ENCODE measurements at places on chromosomes 2 and 18.
A peak's percentile ranks its signal among the peaks of the same experiment; 100 is the strongest.

- no peak for DNase-seq
- H3K27ac ChIP-seq: no peak overlapping the region
- no peaks in the 10 kb centered on the region for H3K36me3 ChIP-seq
- no peaks in the 10 kb centered on the region for H3K4me1 ChIP-seq
- no peak overlapping the region for H3K4me3 ChIP-seq
These were observed 554.7 kb downstream of the NUP35 start for GRCh38 chr2:183678908-183679307.

- H3K36me3 ChIP-seq: no peaks in the 10 kb centered on the region
- peak; percentile 72 for DNase-seq
- no peaks in the 10 kb centered on the region for H3K27me3 ChIP-seq
- peaks cover 8% of the 10 kb centered on the region for H3K4me1 ChIP-seq
These were observed 23.7 kb upstream of the ROCK2 start for GRCh38 chr2:11368059-11368572.

- peaks cover 17% of the 10 kb centered on the region for H3K4me1 ChIP-seq
- no peaks in the 10 kb centered on the region for H3K27me3 ChIP-seq
- H3K4me3 ChIP-seq: no peak overlapping the region
- H3K27ac ChIP-seq: no peak overlapping the region
These were observed 264.3 kb downstream of the KLHL29 start for GRCh38 chr2:23649303-23649702.

- H3K4me1 ChIP-seq: peaks cover 13% of the 10 kb centered on the region
- H3K27ac ChIP-seq: no peak overlapping the region
- peaks cover 9% of the 10 kb centered on the region for H3K27me3 ChIP-seq
- DNase-seq: no peak
These were observed 1452.2 kb upstream of the ACVR2A start for GRCh38 chr2:146392631-146393030.

DNA sequence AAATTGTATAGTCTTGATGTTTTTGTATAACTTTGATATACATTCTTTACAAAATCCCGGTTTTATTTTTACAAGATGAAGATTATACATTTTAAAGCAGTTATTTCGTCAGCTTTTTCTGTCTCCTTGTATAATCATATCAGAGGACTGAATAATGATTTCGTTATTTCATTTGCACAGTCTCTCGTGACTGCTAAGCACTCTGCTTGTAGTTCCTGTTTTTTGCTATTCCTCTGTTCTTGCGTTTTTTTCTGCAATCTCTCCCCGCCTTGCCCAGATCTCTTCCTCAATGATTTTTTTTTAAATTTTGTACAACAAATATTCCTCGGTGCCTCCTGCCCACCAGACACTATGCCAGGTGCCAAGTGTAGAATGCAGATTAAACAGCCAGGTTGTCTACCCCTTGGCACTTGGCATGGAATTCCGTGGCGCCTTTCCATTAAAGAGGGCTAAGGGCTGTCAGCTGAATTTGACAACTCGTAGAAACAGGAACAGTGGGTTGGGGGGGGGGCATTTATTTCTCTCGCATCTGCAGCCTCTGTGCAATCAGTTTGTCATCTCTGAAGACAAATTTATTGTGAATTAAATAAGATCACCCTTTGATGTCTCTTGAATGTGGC is 69.6 kb downstream of the KLHL29 start:
- no peak overlapping the region for H3K4me3 ChIP-seq
- no peaks in the 10 kb centered on the region for H3K27me3 ChIP-seq
- peaks cover 8% of the 10 kb centered on the region for H3K4me1 ChIP-seq
- no peaks in the 10 kb centered on the region for H3K36me3 ChIP-seq

DNA sequence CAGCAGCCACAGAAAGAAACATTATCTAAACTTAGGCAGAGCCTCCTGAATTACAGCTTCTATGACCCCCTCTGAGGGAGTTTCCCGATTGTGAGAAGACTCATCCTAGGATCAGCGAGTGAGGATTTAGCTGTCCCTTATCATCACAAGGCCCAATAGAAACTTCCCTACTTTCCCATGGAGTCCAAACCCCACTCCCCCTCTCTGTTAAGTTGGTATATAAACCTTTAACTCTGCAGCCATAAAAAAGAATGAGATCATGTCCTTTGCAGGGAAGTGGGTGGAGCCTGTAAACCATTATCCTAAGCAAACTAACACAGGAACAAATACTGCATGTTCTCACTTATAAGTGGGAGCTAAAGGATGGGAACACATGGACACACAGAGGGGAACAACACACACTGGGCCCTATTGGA is 78.8 kb downstream of the MYL12B start:
- H3K27me3 ChIP-seq: no peaks in the 10 kb centered on the region
- H3K36me3 ChIP-seq: no peaks in the 10 kb centered on the region
- no peak overlapping the region for H3K4me3 ChIP-seq
- no peak overlapping the region for H3K27ac ChIP-seq

DNA sequence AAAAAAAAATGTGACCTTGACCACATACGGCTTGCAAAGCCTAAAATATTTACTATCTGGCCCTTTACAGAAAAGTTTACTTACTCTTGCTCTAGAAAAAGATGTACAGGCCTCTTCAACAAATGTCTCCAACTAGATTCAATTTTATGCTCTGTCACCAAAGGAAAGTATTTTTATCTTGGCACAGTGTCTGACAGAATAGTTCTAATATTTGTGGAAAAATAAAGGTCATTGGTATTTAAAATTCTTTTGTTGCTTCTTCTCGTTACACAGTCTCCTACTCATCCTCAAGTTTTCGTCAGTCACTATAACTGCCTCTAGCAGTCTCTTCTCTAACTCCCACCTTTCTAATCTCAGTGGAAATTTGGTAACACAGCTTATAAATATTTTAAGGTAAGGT is 1.4 kb downstream of the RBKS start:
- peak; percentile 78 for DNase-seq
- H3K27ac ChIP-seq: peak overlapping the region; percentile 99
- no peaks in the 10 kb centered on the region for H3K36me3 ChIP-seq
- H3K4me3 ChIP-seq: peak overlapping the region; percentile 89
- H3K4me1 ChIP-seq: peaks cover 41% of the 10 kb centered on the region

- DNase-seq: no peak
- no peaks in the 10 kb centered on the region for H3K27me3 ChIP-seq
- no peak overlapping the region for H3K27ac ChIP-seq
- H3K36me3 ChIP-seq: no peaks in the 10 kb centered on the region
- no peak overlapping the region for H3K4me3 ChIP-seq
These were observed 9.7 kb downstream of the HRH4 start for GRCh38 chr18:24470022-24470618.

DNA sequence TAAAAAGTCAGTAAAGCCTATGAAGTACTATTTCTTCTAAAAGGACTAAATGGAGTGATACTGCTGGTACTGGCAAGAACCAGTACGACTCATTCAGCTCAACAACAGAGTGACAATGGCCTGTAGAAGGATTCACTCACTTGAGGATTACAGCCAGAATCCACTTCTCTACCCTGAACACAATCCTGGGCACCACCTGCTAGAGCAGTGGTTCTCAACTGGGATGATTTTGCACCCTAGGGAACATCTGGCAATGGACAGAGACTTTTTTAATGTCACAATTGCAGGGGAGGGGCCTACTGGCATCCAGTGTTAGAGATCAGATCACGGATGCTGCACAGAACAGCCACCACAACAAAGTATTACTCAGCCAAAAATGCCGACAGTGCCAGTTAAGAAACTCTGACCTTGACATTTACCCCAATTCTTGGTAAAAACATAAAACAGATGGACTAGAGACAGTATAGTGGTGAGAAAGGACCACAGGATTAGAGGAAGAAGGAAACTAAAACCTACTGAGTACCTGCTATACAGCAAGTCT is 5.0 kb downstream of the SPIRE1 start:
- H3K27ac ChIP-seq: peak overlapping the region; percentile 6
- H3K27me3 ChIP-seq: no peaks in the 10 kb centered on the region
- peaks cover 22% of the 10 kb centered on the region for H3K4me1 ChIP-seq
- H3K4me3 ChIP-seq: no peak overlapping the region

DNA sequence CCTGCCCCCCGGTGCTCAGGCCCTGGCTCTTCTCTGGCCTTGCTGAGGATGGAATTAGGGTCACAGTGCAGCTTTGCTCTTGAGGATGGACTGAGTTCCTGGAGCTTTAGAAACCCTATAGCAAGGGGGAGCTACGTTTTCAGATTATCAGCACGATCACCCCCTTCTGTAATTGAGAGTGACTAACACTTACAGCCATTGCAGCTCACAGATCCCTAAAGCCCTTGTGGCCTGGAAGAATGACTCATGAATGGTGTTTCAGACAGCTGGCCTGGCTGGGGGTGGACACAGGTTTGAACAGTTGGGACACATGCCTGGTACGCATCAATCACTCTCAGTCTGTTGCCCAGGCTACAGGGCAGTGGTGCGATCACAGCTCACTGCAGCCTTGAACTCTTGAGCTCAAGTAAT is 79.7 kb upstream of the IGFBP5 start:
- peak; percentile 93 for DNase-seq
- H3K4me1 ChIP-seq: peaks cover 22% of the 10 kb centered on the region
- H3K27ac ChIP-seq: peak overlapping the region; percentile 96
- peak overlapping the region; percentile 61 for H3K4me3 ChIP-seq
- no peaks in the 10 kb centered on the region for H3K27me3 ChIP-seq

DNA sequence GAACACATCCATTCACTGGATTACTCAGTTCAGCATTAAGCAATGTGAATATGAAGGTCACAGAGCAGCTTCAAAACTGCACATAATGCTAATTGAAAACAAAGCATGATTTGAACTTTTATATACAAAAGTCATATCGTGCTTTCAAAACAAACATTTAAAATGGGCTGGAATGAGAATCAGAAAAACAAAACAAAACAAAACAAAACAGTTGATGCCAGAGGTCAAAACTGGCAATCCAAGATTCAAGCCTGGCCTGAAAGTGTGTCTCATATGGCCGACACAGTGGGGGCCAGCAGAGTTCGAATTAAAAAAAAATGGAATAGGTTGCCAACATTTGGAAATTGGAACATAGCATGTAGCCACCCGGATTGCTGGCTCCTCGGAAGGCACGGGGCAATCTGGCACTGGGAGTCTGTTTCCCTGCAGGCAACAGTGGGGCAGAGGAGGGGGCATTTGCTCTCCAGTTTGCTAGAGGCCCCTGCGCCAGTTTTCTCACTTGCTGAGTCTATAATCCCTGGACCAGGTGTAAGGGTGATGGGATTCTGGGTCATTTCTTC is 294.4 kb downstream of the ZNF521 start:
- H3K4me3 ChIP-seq: no peak overlapping the region
- H3K4me1 ChIP-seq: no peaks in the 10 kb centered on the region
- no peak overlapping the region for H3K27ac ChIP-seq
- H3K27me3 ChIP-seq: no peaks in the 10 kb centered on the region
- no peak for DNase-seq

GRCh38 chr18:42187611-42188380 is 232.8 kb downstream of the PIK3C3 start:
- no peak overlapping the region for H3K27ac ChIP-seq
- peaks cover 14% of the 10 kb centered on the region for H3K4me1 ChIP-seq
- H3K4me3 ChIP-seq: no peak overlapping the region
- no peak for DNase-seq
- no peaks in the 10 kb centered on the region for H3K36me3 ChIP-seq

DNA sequence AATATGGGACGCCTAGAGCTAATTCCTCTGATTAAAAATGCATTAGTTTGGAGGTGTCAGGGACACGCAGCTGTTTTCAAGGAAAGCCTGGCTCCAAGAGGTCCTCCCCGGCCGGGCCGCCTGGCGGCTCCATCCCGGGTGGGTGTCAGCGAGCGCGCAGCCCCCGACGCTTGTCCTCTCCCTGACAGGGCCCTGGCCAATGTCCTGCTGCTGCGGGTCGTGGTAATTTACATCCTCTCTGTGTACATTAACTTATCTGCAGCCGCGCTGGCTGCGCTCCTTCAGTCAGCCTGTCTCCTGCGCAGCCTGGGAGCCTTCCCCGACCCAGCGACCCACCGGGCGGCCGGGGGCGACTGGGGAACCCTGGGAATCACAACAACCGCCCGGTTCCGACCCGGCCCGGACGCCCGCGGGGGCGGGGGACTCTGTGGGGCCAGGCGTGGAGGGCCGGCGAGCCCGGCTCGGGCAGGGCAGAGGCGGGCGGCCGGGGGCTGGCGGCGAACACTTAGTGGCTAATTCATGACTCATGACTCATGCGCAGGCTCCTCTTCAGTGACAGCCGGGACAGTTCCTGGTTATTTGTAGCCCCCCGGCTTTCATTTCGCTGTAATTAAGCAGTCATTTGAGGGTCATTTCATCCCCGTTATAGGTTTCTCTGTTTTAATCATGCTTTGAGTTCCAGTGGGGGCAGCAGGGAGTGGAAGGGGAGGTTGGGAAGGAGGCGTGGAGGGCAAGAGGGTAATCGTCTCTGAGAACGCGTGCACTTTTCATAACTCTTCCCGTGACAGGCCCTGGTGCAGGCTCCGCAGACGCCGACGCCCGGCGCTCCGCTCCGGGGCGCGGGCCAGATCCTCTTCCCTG is 141.9 kb upstream of the CTAGE1 start:
- peak overlapping the region; percentile 94 for H3K27ac ChIP-seq
- H3K27me3 ChIP-seq: no peaks in the 10 kb centered on the region
- peak overlapping the region; percentile 70 for H3K4me3 ChIP-seq
- H3K36me3 ChIP-seq: no peaks in the 10 kb centered on the region
- DNase-seq: peak; percentile 91

GRCh38 chr2:205815673-205816072 is 133.4 kb downstream of the NRP2 start:
- H3K27ac ChIP-seq: no peak overlapping the region
- H3K4me3 ChIP-seq: no peak overlapping the region
- no peaks in the 10 kb centered on the region for H3K4me1 ChIP-seq
- H3K36me3 ChIP-seq: no peaks in the 10 kb centered on the region
- H3K27me3 ChIP-seq: peaks cover 10% of the 10 kb centered on the region
- DNase-seq: no peak

DNA sequence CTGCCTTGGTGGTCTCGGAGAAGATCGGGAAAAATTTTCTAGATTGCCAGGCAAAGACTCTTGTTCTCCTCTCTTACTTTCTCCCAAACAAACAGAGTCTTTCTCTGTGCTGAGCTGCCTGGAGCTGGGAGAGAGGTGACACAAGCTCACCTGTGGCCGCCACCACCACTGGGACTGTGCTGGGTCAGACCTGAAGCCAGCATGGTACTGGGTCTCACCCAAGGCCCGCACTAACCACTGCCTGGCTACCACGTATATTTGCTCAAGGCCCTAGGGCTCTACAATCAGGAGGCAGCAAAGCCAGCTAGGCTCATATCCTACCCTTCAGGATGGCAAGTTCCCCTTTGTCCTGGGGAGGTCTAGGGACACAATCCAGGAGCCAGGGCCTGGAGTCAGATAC is 312.2 kb downstream of the DLGAP1 start:
- H3K36me3 ChIP-seq: no peaks in the 10 kb centered on the region
- DNase-seq: no peak
- no peaks in the 10 kb centered on the region for H3K27me3 ChIP-seq

GRCh38 chr2:36376319-36376765 is 20.8 kb downstream of the CRIM1 start:
- H3K4me1 ChIP-seq: peaks cover 94% of the 10 kb centered on the region
- DNase-seq: no peak
- H3K36me3 ChIP-seq: peaks cover 45% of the 10 kb centered on the region
- peak overlapping the region; percentile 35 for H3K27ac ChIP-seq
- H3K27me3 ChIP-seq: no peaks in the 10 kb centered on the region

GRCh38 chr2:20303966-20304365 is 46.7 kb downstream of the PUM2 start:
- H3K4me3 ChIP-seq: no peak overlapping the region
- H3K36me3 ChIP-seq: peaks cover 25% of the 10 kb centered on the region
- peak overlapping the region; percentile 29 for H3K27ac ChIP-seq
- H3K27me3 ChIP-seq: no peaks in the 10 kb centered on the region
- no peak for DNase-seq
- peaks cover 26% of the 10 kb centered on the region for H3K4me1 ChIP-seq
